ENCODE measurements at places on chromosomes 6 and 20.
A peak's percentile ranks its signal among the peaks of the same experiment; 100 is the strongest.

DNA sequence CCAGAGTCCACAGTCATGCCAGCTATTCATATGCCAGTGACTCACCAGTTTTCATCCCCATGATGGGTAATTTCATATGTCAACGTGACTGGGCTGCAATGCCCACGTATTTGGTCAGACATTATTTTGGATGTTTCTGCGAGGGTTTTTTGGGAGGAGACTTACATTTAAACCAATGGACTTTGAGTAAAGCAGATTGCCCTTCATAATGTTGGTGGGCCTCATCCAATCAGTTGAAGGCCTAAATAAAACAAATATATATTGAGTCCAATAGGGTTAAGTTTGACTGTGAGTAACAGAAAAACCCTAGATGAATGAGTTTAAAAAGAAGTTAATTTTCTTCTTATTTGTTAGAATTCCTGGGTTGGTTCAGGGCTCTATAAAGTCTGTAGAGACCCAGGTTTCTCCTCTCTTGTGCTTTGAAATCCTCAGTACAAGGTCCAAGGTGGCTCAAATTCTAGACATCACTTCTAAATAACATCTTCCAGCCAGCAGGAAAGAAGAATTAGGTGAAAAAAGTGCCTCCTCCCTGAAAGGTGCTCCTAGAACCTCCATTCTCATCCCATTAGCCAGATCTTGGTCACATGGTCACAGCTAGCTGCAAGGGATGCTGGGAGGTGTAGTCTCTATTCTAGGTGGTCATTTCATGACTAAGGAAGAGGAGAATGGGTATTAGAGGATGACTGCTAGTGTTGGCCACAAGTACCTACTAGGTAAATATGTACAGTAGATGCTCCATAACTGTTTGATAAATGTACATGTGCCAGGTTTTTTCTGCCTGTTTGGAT is 16.7 kb upstream of the NEDD9 start:
- no peak for DNase-seq

- no peak for DNase-seq
These were observed 5.9 kb upstream of the CFAP206 start for GRCh38 chr6:87401832-87402231.

GRCh38 chr6:45500924-45501816 is 123.4 kb upstream of the SUPT3H start:
- no peak for DNase-seq

DNA sequence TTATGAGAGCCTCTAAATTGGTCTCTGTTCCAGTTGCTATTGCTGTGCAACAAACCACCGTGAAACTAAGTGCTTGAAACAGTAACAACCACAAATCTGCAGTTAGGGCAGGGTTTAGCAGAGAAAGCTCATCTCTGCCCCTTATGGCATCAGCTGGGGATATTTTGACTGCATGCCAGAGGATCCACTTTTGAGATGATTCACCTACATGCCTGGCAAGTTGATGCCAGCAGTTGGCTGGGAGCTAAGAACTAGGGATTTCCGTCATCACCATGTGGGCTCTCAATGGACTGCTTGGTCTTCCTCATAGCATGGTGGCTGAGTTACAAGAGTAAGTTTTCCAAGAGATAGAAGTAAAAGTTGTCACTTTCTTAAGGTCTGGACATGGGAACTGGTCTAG is 35.1 kb downstream of the PLCB4 start:
- no peak for DNase-seq

DNA sequence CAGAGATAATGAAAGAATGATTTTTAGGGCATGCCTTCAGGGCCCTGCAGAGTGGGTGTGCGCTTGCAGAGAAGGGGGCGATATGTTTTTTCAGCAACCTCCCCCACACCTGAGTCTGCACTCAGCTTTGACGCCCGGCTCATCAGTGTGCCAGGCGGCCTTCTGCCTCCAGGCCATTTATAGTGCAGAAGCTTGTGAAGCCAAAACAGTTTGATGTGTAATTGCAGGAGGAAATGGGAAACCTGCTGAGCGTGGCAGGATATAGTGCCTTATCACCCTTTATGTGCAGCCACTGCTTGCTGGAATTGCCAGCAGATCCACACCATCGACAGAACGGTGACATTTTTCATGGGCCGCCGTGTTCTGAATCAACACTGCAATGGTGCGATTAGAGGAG is 178.2 kb downstream of the CDH4 start:
- DNase-seq = no peak

DNA sequence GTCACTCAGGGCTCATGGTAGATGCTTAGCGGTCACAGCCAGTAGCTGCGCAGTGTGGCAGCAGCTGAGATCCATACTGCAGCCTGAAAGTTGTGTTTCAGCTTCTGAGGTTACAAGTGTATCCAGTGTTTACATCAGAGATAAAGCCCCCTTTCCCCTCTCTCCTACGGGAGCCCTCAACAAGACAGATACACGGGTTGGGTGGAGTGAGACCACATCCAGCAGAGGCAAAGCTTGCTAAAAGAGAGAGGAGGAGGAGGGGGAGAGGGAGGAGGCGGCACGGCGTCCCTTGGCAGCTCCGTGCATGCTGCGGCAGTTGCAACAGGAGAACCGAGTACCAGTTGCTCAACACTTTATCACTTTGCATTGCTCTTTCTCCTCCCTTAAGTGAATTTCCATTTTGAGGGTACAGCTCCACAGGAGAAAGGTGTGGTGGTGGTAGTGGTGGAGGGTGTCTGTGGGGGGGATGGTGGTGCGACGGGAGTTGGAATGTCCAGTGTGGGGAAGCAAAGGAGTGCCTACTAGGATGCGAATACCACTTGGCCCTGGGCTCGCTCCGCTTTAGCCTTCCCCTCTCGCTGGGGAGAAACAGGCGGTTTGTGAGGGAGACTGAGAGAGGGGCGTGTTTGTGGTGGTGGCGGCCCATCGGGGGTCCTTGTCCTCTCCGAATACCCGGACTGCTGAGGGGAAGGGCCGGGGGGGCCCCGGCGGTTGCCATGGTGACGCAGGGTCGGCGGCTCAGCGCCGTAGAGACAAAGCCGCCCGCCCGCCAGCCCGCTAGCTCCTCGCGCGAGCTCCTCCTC is 405 bp upstream of the RNF182 start:
- DNase-seq = no peak

- peak; percentile 73 for DNase-seq
These were observed at the start of gene DEF6 for GRCh38 chr6:35297601-35298481. TSS of gene DEF6 (plus strand) at chr6:35297818. CDS start at chr6:35297857, 39 bp downstream.

GRCh38 chr20:20273286-20273685 is 94.6 kb upstream of the INSM1 start:
- no peak for DNase-seq

DNA sequence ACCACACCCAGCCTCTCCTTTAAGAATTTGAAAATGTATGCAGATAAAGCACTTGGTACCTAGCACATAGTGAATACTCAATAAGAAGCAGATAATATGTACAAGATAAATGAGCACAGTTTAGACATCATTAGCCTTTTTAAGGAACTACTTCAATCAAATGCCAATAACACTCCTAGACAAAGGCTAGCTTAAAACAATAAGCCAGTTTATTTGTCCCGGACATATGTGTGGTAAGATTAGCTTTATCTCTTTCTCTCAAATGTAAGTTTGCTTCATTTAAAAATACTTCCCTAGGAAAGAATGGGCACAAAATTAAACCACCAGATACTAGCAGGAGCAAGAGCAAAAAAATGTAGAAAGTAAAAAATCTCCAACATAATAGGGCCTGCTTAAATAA is 73.8 kb downstream of the MAP3K5 start:
- no peak for DNase-seq

GRCh38 chr6:27140999-27141528 is 106.4 kb upstream of the PRSS16 start:
- no peak for DNase-seq

- no peak for DNase-seq
These were observed 151.1 kb upstream of the HCRTR2 start for GRCh38 chr6:55023230-55023629.

DNA sequence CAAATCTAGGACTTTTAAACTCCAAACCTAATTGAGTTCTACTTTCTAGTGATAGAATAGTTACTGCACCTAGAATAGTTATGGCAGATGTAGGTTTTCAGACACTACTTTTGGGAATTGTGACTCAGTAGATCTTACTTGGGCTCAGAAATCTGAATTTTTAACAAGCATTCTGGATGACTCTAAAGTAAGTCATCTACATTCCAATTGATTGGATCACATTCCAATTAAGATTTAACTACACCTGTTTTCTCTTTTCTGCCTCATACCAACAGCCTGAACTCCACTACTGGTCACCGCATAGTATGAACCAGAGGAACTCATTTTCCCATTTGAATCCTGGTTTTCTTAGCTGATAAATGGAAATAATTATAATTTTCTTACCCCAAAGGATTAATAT is 49.5 kb upstream of the TFAP2D start:
- no peak for DNase-seq

DNA sequence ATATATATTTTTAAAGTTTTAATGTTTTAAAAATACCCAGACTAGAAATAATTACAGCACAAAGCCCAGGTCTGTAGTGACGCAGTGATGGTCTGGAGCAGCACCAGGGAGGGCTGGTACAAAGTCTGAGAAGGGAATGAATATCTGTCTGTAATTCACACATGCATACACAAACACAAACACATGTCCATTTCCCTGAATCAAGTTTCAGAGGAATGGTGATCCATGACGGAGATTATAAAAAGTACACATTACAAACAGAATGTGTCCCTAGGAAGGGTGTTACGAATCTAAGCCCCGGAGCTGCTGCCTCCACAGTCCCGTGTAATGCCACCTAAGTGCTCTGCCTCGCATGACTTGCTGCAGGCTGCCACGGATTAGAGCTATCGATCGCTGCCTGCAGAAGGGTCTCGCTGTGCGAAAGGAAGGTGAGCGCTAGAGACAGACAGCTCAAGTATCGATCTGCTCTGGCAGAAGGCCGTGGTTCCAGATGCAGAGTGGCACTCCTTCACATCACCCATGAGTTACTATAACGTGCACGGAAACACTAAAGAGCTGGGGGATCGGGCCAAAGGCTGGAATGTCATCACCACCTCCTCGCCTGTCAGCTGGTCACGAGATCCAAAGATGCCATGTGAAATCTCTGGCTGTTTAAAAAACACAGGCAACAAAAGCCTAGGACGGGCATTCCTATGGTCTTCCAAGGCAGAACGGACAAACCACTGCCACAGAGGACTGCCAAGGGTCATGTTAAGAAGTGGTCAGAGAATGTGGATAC is 87.1 kb downstream of the INSM1 start:
- DNase-seq = no peak

- peak; percentile 100 for DNase-seq
These were observed 4.0 kb upstream of the GZF1 start for GRCh38 chr20:23357767-23358562.

DNA sequence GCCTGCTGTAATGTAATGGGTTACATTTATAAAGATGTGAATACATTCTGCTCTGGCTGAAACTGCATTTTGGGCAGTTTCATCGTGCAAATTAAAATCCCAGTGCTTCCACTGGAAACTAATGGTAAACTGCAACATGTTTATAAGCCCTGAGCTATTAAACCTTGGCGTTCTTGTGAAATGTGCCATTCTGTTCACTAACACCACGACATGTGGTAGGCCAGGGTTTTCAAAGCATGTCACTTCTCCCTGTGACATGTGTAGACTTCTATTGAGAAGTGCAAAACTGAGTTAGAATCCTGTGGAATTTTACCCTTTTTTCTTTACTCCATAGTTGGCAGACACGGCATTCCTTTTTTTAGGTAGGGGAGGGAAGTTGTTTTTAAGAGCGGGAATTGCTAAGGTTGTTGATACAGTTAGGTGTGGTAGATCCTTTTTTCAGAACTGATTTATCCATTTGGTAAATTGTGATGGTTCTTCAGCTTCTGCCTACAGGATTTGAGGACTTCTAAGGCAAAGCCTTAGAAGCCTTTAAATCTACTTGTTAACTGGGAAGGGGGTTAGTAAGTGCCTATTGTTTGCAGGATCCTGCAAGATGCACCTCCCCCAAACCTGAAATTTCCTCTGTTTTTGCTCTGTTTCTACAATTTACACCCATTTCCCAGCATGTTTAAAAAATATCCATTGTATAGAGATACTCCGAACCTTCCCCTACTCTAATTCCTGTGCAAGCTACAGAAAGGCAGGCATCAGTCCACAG is 4.2 kb downstream of the SASH1 start:
- no peak for DNase-seq

DNA sequence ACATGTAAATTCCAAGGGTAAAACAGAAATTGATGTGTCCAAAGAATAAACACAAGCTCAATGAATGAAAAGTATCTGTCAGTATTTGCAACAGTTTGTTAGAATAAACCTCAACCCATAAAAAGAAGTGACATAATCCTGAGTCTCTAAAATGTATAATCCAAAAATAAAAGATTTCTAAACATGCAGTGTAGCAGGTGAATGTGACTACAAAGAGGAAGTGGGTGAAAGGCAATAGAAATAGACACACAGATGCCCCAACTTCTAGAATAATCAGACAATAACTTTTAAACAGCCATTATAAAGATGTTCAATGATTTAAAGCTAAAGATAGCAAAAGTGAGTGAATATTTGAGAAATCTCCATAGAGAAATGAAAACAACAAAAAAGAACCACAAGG is 1009.2 kb upstream of the GJE1 start:
- DNase-seq = no peak

DNA sequence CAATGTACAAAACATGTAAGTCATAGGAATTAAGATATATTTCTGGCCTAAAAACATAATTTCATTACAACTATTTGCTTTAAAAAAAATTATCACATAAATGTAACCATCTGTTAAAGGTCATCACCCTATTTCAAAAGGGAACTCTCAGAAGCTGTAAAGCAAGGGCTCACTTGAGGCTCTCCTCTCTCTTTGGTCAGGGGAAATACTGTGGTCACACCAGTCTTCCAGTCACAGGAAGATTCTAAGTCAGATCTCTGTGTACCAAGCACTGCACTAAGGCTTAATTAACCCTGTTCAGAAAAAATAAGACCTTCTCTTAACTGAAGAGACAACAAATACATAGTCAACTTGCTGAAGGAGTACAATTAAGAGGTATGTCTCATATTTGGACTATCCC is 75.6 kb downstream of the MMS22L start:
- DNase-seq = no peak

GRCh38 chr6:41584668-41585205 is 38.6 kb downstream of the FOXP4 start:
- no peak for DNase-seq

DNA sequence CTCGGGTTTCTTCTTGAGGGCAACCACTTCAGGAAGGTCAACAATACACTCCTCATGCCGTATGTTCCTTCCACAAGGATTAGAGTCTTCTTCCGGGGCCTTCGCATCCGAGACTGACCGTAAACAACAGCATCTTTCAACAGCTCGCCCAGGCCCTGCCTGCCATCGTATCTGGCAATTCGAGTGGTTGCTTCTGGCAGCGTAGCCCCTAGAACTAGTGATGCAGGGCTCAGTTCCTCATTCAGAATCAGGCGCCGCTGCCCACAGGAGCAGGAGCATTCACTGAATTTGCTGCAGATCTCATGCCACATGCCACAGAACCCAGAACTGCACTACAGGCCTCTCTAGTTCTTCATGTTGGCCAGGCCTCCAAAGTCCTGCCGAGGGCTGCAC is 59.0 kb upstream of the AFDN start:
- DNase-seq = no peak

DNA sequence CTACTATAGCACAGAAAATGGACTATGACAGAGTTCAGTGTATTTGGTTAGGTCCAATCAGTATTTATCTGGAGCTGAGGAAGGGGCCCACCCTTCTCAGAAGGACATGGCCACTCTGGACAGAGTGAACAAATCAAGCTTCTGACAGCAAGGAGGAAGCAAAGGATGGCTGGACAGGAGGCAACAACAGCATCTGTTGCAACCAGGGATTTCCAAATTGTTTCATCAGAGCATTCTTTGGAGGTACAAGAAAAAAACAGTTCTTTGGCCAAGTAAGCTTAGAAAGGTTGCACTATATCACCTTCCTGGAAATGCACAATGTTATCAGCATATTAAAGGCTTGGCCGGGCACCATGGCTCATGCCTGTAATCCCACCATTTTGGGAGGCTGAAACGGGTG is 118.7 kb upstream of the SLC22A16 start:
- DNase-seq = no peak

Measured in stimulated activated CD8-positive, alpha-beta memory T cell treated with anti-CD3 and anti-CD28 coated beads, Interleukin-7, amount 100 ng/mL, for 1 hour (primary cell).